Activated naive CD8-positive, alpha-beta T cell treated with anti-CD3 and anti-CD28 coated beads, Interleukin-2, amount 50 U/mL, for 24 hours (primary cell): ENCODE measurements at places on chromosomes 12 and 14.
A peak's percentile ranks its signal among the peaks of the same experiment; 100 is the strongest.

DNA sequence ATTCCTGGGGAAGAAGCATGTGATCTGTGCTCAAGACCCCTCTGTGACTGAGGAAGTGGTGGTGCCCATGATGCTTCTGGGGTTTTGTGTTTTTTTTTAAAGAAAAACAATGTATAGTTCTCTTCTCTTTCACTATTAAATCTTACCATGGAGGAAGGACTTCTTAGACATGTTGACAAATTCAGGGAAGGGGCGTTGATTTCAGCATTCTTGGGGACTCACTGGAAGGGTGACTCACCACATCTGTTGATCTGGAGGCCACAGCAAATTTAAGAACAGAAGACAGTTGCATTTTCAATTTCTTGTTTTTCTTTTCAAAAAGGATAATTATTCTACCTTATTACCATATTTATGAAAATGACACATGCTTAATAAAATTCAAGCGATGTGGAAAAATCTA, 152.9 kb upstream of the RTL1 start:
- DNase-seq = no peak
- H3K4me3 ChIP-seq = no peak overlapping the region
- no peaks in the 10 kb centered on the region for H3K27me3 ChIP-seq
- no peak overlapping the region for H3K27ac ChIP-seq
- H3K4me1 ChIP-seq = no peaks in the 10 kb centered on the region

GRCh38 chr12:53956914-53957536, 2.3 kb downstream of the HOXC12 start:
- H3K27ac ChIP-seq = no peak overlapping the region
- no peak overlapping the region for H3K4me3 ChIP-seq
- H3K4me1 ChIP-seq = peaks cover 9% of the 10 kb centered on the region
- H3K27me3 ChIP-seq = peaks cover 81% of the 10 kb centered on the region

GRCh38 chr14:50560931-50561285, 963 bp downstream of the ATL1 start:
- H3K4me3 ChIP-seq = peak overlapping the region; percentile 78
- H3K27me3 ChIP-seq = peaks cover 34% of the 10 kb centered on the region
- H3K27ac ChIP-seq = no peak overlapping the region
- H3K4me1 ChIP-seq = peaks cover 14% of the 10 kb centered on the region

- H3K4me1 ChIP-seq = peaks cover 17% of the 10 kb centered on the region
- H3K27me3 ChIP-seq = no peaks in the 10 kb centered on the region
- peak overlapping the region; percentile 47 for H3K27ac ChIP-seq
- H3K36me3 ChIP-seq = no peaks in the 10 kb centered on the region
- peak; percentile 51 for DNase-seq
Observed at GRCh38 chr12:104372061-104372720, 68.7 kb downstream of the EID3 start.

- DNase-seq = no peak
- H3K36me3 ChIP-seq = no peaks in the 10 kb centered on the region
- no peak overlapping the region for H3K27ac ChIP-seq
- peaks cover 2% of the 10 kb centered on the region for H3K4me1 ChIP-seq
Observed at GRCh38 chr12:69897744-69898143, 72.7 kb downstream of the MYRFL start.

- H3K27ac ChIP-seq = no peak overlapping the region
- H3K4me1 ChIP-seq = no peaks in the 10 kb centered on the region
- H3K36me3 ChIP-seq = no peaks in the 10 kb centered on the region
- no peak overlapping the region for H3K4me3 ChIP-seq
- DNase-seq = no peak
Observed at GRCh38 chr12:91370086-91370868, 187.7 kb upstream of the DCN start.

GRCh38 chr12:87518481-87518880, 510.7 kb downstream of the C12orf50 start:
- no peak overlapping the region for H3K4me3 ChIP-seq
- H3K4me1 ChIP-seq = no peaks in the 10 kb centered on the region
- no peaks in the 10 kb centered on the region for H3K27me3 ChIP-seq
